Aortic smooth muscle cell (primary cell): ENCODE measurements at places on chromosomes 1 and 21. TPM values are rescaled to one million over a fixed set of nuclear protein-coding genes. Genes with fewer than 3 reads are reported as not detected.

TMPRSS15 gene
- total RNA-seq = under 0.01 and 0.06 TPM in 2 replicates

CFHR4 gene
- total RNA-seq = not detected in 2 replicates

A3GALT2 gene
- total RNA-seq = not detected in 2 replicates

FAM72A gene
- total RNA-seq = 3.5 and 4.4 TPM in 2 replicates

EPHB2 gene
- total RNA-seq = 2.8 and 3.2 TPM in 2 replicates

SV2A gene
- total RNA-seq = 5.8 and 7.5 TPM in 2 replicates

CLCA4 gene
- 0.40 TPM in 1 of 2 replicates, not detected in the other for total RNA-seq

ABCA4 gene
- total RNA-seq = 0.44 and 0.53 TPM in 2 replicates

BRDT gene
- total RNA-seq = not detected in 2 replicates

CR1L gene
- total RNA-seq = not detected in 2 replicates

FALEC gene
- 0.31 TPM in 1 of 2 replicates, not detected in the other for total RNA-seq

MT1HL1 gene
- not detected in 2 replicates for total RNA-seq

ATAD3B gene
- 14.2 and 22.7 TPM in 2 replicates for total RNA-seq

SLC16A4 gene
- total RNA-seq = 109 and 150 TPM in 2 replicates

EXTL1 gene
- 0.06 and 0.13 TPM in 2 replicates for total RNA-seq

OR10R2 gene
- total RNA-seq = not detected in 2 replicates

ZZZ3 gene
- total RNA-seq = 45.8 and 61.7 TPM in 2 replicates

OLIG1 gene
- total RNA-seq = not detected in 2 replicates

KRTAP11-1 gene
- total RNA-seq = not detected in 2 replicates

LIPI gene
- total RNA-seq = not detected in 2 replicates

GIPC2 gene
- 0.62 and 0.92 TPM in 2 replicates for total RNA-seq

SPRR3 gene
- total RNA-seq = not detected in 2 replicates

ATAD3C gene
- 0.56 and 0.66 TPM in 2 replicates for total RNA-seq

MLLT11 gene
- 4.2 and 4.5 TPM in 2 replicates for total RNA-seq

NBPF20 gene
- 2.1 and 2.9 TPM in 2 replicates for total RNA-seq

WDR3 gene
- total RNA-seq = 12.7 and 17.0 TPM in 2 replicates

ADAMTSL4 gene
- 6.3 and 10.4 TPM in 2 replicates for total RNA-seq

PLA2G4A gene
- 97.8 and 130 TPM in 2 replicates for total RNA-seq

LCE3D gene
- total RNA-seq = not detected in 2 replicates

PIK3R3 gene
- total RNA-seq = 9.4 and 10.9 TPM in 2 replicates

SLC26A9 gene
- not detected in 2 replicates for total RNA-seq

CHI3L1 gene
- total RNA-seq = 0.06 and 0.13 TPM in 2 replicates

PRAMEF8 gene
- total RNA-seq = not detected in 2 replicates

GUCA2B gene
- not detected in 2 replicates for total RNA-seq

KIAA1614 gene
- total RNA-seq = 6.9 and 7.6 TPM in 2 replicates

CCDC24 gene
- total RNA-seq = 4.0 and 4.8 TPM in 2 replicates

ZBTB8B gene
- total RNA-seq = under 0.01 TPM in 2 replicates

CFHR1 gene
- total RNA-seq = 0.12 and 0.13 TPM in 2 replicates

ESRRG gene
- 0.06 and 0.13 TPM in 2 replicates for total RNA-seq

KLHDC9 gene
- 1.8 and 3.5 TPM in 2 replicates for total RNA-seq

RALGPS2 gene
- 5.8 and 9.6 TPM in 2 replicates for total RNA-seq

EFNA1 gene
- total RNA-seq = 1.1 and 1.2 TPM in 2 replicates

BATF3 gene
- 0.87 and 2.8 TPM in 2 replicates for total RNA-seq

TACSTD2 gene
- not detected in 2 replicates for total RNA-seq

SMCP gene
- total RNA-seq = not detected in 2 replicates

DYNLT5 gene
- total RNA-seq = 0.37 and 0.40 TPM in 2 replicates

S100A7 gene
- total RNA-seq = not detected in 2 replicates

TRNP1 gene
- 2.1 and 3.3 TPM in 2 replicates for total RNA-seq
